ENCODE measurements at places on chromosomes 6 and 20.

GRCh38 chr6:100296810-100297544 lies 167.7 kb downstream of the SIM1 start:
- no peak for DNase-seq

GRCh38 chr6:133553652-133554051 lies 312.5 kb downstream of the EYA4 start:
- no peak for DNase-seq

- no peak for DNase-seq
Measured at GRCh38 chr6:145034664-145035063, 700.7 kb downstream of the EPM2A start.

DNA sequence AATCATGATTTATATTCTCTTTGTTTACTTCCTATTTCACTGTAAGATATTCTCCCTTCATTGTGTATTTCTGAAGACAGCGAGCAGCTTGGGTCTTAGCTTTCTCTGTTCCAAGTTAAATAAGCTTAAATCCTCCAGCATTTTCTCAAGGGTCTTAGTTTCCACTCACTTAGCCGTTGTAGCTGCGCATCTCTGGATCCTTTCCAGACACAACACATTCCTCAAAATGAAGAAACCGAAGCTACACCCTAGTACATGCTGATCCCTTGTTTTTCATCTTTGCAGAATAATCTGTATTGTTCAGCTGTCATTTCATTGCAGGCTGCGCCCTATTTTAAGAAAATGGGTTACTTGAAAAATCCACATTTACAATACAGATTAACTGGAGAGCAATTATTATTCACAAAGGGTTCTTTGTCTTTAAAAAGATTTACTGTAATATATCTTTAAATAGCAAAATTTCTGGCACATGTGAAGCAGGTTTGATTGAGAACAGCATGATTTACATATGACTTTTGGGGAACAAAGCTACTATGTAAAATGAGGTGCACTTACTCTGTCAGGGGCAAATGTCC lies 375.8 kb downstream of the QKI start:
- DNase-seq: no peak

DNA sequence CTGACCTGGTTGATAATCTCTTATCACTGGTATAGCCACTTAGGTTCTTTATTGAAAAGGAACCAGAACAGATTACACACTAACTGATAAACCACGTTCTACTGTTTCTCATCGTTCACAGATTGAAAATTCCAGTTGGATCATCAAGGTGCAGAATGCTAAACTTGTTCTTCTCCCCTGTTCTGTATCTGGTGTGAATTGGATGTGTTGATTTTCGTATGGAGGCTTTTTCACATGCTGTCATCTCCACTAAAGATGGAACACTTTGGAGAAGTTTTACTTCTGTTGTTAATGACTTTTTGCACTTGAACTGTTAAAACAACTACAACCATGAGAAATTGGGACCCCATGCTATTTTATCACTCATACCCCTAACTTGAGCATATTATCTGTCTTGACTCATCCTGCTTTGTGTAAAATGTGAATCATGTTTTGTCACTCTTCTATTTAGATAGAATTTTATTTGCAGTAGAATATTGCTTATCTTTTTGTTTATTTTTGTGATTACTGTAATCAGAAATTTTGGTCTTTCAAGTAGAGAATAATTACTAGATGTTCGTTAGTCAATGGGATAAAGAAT lies 17.5 kb downstream of the VAPB start:
- DNase-seq: no peak

DNA sequence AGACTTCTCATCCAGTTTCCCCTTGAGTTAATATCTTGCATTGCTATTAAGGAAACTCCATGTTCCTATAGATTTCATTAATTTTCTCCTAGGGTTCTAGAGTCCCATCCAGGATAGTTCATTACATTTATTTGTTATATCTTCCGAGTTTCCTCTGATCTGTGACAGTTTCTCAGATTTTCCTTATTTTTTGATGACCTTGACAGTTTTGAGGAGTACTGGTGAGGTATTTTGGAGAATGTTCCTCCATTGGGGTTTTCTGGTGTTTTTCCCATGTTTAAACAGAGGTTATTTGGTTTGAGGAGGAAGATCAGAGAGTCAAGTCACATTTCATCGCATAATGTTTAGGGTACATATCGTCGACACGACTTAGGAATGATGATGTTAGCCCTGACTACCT lies 67.7 kb downstream of the LAMP5 start:
- DNase-seq: no peak

GRCh38 chr6:40510442-40510841 lies 76.7 kb downstream of the LRFN2 start:
- DNase-seq: no peak

DNA sequence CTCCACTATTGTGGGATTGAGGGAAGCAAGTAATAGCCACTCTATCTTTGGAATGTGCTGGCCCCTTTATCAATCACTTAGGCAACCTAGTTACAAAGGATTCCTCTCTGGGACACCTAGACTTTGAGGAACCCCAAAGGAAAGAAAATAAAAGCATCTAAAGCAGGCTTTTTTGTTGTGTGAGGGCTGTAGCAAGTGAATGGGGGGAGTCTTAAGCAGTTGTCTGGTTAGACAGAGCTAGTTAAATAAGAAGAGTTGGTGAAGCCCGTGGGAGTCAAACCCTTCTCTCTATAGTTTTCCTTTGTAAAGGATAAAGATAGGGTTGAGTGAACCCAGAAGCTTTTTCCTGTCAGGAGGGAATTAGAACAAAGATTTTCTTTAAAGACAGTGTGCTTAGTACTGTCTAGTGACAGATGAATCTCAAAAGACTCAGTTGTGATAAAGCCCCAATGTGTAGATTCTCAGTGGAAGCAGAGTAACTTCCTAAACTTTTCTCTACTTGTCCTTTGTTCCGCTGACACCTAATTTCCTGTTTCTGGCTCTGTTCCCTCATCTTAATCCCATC lies 63.3 kb downstream of the HDGFL1 start:
- no peak for DNase-seq

GRCh38 chr20:58514321-58515232 lies 622 bp downstream of the APCDD1L start:
- peak; percentile 15 for DNase-seq

GRCh38 chr6:3779574-3779849 lies 28.0 kb upstream of the PXDC1 start:
- no peak for DNase-seq

- DNase-seq: no peak
Measured at GRCh38 chr6:70412252-70413113, 825 bp upstream of the FAM135A start.

GRCh38 chr20:24042646-24043045 lies 54.1 kb upstream of the GGTLC1 start:
- no peak for DNase-seq

GRCh38 chr20:50601511-50602431 lies 89.6 kb downstream of the RIPOR3 start:
- no peak for DNase-seq

DNA sequence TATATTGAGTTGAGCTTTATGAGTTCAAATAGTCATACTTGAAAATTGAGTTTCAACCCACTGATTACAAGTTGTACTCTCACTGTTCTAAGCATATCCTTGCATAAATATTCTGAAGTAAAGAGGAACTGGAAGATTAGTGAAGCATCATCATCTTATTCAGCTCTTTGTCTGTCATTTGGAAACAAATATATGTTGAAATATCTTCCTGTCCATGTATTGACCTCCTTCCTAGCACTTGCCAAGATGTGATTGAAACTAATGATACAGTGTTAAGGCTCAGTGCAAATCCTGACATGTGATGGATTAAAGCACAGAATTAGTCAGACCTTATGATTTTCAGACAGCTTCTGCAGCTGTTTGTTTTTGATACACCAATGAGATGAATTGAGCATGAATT lies 434.3 kb downstream of the TBC1D32 start:
- no peak for DNase-seq

GRCh38 chr6:79742030-79742429 lies 110.9 kb downstream of the SH3BGRL2 start:
- no peak for DNase-seq

DNA sequence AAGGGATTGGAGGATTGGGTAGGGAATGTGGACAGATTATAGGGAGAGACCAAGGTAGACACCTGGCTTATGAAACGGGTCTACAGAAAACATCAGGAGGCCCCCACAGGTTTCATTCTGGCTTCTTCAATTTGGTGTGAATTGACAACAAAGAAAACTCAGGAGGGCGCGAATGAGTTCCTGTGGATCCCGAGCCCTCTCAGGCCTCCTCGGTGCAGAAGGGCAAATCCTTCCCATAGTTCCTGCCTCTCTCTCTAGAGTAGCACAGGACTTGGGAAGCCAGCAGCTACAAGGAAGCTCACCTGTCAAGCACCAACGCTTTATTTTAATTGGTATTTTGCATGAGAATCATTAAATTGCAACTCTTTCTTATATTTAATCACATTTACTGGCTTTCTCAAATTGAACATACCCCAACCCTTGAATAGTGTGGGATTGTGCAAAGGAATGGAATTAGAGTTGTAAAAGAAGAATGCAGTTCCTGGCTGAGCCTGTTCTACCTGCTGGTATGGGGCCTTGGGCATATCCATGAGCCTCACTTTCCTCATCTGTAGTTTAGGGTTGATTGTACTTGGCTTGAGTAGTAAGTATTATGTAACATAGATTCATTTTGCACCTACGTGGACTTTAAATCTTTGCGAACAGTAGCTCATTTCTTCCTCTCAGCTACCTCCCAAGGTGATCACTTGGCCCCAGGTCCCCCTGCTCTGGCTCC lies 56.4 kb upstream of the PHACTR2 start:
- DNase-seq: no peak

DNA sequence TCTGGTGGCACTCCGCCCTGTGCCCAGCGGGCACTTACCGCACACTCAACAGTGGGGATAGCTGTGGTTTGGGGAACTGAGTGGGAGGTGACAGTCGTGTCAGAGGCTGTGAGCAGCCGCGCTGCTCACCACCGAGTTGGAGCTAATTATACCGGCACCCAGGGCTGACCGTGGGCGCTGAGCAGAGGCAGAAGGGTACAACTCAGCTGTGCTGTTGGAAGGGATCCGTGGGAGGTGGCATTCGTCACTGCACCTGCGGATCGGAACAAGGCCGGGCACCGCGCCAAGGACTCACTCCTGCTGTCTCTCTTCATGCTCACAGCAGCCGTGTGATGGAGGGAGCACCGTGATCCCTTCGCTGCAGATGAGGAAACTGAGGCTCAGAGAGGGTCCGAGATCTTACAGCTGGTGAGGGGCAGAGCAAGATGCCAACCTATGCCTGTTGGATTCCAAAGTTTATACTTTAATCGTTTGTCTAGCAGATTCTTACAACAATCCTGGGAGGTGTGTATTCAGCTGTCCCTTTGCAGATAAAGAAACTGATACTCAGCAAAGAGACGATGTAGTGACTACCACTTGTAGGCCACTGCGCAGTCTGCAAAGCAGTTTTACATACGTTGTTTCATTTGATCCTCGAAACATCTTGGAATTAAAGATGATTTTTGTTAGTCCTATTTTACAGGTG lies 713 bp upstream of the ELMO2 start:
- DNase-seq: no peak

GRCh38 chr20:63534427-63534830 lies 2.7 kb downstream of the PTK6 start:
- no peak for DNase-seq

DNA sequence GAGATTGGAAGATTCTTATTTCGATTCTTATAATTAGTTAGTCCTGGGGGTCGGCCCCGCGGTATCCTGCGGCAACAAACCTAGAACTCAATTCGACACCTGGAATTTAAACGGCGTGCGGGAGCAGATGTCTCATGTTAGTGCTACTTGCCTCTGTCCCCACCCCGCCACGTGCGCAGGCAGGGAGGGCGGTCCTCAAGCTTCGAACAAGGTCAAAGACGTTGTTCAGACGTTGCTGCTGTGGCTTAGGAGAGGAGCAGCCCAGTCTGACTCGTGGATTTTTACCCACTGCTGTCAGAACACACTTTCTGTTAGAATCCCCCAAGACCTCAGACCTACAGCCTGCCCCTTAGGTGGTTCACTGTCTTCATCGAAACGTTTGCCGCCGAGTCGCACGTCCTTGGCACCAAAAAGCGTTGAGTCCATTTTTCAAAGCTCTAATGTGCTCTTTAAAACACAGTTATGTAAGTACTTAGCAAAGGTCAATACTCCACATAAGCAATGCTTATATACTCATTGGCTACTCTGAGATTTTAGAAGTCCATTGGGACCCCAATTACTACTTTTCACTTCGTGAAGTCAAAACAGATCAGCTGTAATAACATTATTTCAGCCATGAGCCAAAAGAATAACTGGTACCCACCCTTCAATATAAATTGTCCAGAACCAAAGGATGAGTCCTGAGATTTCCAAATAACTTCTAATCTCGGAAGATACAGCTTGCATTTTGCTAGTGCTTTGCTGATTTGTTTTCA lies 2.7 kb upstream of the C6orf62 start:
- DNase-seq: no peak
